ENCODE measurements at places on chromosomes 2 and 18.

DNA sequence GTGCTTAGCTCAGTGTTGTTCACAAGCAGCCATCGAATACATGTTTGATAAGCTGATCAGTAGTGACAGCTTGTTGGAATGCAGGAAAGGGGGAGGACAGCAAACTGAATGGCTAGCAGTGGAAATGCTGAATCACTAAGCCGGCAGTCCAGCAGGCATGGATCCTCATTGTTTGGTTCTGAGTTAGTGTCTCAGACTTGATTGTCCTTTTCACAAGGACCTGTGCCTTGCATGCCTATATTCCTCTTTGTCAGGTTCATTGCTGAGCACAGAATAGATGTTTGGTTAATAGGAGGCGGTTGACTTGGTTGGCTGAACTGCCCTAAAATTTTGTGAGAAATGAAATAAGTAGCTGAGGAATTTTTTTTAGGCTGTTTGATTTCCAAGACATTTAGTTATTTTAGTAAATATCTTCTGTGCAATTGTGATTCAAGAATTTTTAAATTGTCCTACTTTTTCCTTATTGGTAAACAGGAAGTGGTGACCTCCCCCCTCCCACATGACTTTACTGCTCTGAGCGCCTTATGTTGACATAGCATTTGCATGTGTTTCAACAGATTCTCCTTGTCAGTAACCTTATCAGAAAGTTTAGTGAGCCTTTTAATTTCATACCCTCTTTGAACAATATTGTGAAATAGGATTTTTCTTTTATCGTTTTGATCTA lies 21.4 kb upstream of the STON1 start:
- no peak for DNase-seq

- no peak for DNase-seq
Observed at GRCh38 chr2:46020416-46020815, 276.8 kb upstream of the EPAS1 start.

GRCh38 chr2:106267997-106268396 lies 73.9 kb upstream of the UXS1 start:
- no peak for DNase-seq

DNA sequence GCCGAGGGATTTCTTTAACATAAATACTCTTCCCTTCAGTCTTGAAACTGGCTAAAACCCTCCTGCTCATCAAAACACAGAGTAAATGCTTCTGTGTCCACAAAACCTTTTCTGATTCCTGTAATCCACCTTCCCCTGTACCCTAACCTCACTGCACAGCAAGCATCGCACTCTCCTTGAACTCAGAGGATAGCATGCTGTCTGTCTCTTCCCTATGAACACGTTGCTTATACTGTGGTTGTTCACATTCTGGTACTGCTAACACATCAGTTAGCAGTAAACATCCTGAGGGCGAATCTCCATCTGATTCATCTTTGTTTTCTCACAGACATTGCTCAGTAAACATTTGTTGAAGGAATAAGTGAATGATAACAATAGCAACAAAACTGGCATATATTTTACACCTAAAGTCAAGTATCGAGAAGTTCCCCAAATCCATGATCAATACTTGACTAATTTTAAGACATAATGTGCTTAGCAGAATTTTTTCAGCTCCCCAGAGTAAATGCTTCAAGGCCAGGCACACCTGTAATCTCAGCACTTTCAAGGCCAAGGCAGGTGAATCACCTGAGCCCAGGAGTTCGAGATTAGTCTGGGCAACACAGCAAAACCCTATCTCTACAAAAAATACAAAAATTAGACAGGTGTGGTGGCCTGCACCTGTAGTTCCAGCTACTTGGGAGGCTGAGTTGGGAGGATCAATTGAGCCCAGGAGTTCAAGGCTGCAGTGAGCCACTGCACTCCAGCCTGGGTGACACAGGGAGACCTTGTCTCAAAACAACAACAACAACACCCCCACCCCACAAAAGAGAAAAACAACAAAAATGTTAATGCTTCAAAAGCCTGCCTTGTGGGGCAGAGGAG lies 45.6 kb upstream of the LPIN2 start:
- DNase-seq: no peak

DNA sequence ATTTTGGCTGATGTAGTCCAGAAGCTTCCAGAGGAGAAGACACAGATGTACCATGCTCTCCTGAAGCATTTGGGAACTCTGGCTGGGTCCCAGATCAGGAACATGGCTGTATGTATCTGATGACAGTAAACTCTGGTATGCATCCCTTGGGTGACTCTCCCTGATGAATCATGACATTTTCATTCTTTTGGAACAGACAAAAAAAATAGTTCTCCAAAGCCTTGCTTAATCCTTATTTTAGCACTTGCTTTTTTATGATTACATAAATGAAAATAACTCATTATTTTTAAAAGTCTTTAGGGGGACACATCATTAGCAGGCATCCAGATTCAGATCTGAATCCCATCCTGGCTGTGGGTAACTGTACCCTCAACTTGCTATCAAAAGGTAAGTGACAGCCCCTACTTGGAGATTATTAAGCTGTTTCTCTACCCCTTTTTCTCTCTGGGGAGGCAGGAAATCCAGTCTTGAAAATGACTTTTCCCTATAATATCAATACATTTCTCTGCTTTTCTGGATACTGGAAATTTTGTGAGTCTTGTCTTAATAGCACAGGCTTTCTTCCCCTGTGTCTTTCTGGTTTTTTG lies 23.3 kb downstream of the AOX1 start:
- DNase-seq: no peak

DNA sequence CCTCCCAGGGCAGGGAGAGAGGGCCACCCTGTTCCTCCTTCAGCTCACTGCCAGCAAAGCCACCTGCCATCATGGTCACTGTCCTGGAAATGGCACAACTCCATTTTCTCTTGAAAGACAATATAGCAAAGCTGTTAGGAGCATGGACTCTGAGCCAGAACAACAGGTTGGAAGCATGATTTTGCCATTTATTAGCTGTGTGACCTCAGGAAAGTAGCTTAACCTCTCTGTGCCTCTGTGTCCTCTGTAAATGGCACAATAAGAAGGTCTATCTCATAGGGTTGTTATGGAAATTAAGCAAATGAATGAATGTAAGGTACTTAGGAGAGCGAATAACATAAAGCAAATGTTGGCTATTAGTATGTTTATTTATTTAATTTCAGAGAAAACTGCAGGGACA lies 730.4 kb upstream of the ID2 start:
- DNase-seq: no peak

GRCh38 chr18:70036771-70037347 lies 89.2 kb upstream of the CD226 start:
- no peak for DNase-seq

DNA sequence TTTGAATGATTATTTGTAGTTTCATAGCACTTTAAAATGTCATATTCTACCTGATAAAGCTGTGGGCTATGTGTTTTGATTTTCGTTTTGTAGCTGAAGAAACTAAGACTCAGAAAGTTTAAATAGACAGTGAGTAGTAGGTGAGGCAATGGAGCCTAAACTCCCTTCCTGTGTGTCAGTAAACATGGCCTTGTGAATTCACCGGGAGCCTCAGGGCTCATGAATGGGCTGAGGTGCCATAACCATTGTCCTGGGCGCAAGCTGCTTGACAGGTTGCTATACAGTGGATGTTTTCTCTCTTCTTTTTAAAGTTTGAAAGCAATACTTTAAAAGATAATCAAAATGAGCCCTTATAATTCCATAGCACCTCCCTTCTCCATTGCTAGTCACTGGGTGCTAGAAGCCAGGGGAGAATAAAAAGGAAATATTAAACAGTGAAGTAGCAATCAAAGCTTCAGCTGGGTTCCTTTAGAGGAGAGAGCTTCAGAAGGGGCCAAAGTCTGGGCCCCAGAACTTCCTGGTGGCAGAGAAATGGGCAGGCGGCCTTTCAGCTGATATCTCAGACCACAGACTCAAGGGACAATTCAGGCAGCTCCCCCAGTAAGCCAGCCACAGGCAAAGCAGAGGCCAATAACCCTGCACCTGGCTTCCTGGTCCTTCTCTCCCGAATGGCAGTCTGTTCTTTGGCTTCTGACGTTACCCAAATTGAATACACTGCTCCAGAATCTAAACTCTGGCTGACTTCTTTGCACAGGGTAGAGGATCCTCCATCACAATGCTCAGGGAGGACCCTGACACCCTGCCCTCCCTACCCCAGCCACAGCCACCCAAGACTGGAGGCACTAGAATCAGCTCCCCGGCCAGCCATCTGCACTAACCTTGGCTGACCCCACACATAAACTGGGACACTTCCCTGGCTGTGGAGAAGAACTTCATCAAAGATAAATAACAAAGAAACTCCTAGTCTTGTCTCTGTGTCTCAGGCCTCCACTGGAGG lies 51.8 kb upstream of the NPAS2 start:
- DNase-seq: no peak

DNA sequence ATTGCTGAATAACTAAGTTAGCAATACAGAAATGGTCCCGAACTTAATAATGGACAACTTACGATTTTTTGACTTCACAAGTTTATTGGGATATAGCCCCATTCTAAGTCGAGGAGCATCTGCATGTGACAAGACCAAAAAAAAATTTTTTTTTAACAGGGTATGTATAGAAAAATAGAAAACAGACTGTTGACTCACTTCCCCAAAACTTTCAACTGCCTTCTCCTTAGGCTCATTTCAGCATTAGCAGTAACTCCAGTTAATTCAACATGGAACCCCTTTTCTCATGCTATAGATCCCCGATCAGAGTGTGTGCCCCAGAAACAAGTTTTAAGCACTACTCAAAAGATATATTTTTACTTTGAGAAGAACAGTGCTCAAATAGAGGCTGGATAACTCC lies 5.4 kb downstream of the CD302 start:
- no peak for DNase-seq

DNA sequence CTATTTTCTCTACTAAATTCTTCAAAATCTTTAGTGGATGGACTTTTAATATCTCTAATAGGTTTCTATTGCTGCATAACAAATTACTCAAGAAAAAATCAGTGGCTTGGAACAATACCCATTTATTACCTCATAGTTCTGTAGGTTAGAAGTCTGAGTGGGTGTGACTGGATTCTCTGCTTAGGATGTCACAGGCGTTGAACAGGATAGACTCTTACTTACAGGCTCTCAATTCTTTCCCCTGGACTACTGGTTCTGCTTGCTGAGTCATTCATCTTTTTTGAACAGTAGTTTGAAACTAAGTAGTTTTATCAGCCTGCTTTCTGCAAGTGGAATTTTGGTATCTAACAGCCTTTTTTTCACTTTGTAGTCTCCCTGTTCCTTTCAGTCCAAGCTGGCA lies 265.4 kb downstream of the ZNF385B start:
- no peak for DNase-seq

All from esophagus squamous epithelium (tissue), 5 donors.